ENCODE measurements at places on chromosomes 6 and 20. TPM values are rescaled to one million over a fixed set of nuclear protein-coding genes. Genes with fewer than 3 reads are reported as not detected.

DNA sequence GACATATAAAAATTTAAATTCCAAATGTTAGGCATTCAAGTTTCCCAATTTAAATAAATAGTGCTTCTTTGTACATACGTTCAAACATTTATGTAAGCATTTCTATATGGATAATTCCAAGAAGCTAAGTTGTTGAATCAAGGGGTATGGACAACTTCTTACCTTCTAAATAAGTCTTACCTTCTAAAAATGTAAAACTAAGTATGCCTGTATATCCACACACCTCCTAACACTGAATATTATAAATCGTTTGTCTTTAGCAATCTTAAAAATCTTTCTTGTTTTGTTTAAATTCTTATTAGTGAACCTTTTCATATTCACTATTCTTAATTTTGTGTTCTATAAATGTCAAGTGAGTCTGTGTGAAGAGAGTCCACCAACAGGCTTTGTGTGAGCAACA lies 2.5 kb upstream of the ZSCAN16 start:
- DNase-seq = no peak

DNA sequence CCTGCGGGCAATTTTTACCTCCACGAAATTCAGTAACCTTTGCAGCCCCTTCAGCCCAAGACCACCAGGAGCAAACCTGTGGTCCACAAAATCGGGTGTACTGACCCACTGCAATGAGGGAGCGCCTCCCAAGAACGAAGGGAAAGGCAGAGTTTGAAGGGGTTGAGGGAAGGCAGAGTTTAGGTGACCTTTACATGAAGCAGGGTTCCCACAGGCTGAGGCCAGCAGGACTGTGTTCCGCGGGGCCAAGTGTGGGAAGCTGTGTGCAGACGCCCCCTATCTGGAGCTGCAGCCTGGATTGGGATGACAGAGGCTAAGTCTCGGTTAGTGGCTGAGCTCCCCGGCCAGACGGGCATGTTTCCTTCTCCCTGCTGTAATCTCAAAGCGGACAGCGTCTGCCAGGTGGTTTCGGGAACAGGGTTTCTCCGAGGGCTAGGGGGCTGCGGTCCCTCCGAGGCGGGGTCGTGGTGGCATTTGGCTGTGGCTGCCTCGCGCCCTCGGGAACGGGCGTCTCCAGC lies 826 bp upstream of the PYGB start:
- no peak for DNase-seq

Gene OR2J3
- not detected for polyA plus RNA-seq

GRCh38 chr6:38221251-38221650 lies 401.7 kb downstream of the ZFAND3 start:
- no peak for DNase-seq

DNA sequence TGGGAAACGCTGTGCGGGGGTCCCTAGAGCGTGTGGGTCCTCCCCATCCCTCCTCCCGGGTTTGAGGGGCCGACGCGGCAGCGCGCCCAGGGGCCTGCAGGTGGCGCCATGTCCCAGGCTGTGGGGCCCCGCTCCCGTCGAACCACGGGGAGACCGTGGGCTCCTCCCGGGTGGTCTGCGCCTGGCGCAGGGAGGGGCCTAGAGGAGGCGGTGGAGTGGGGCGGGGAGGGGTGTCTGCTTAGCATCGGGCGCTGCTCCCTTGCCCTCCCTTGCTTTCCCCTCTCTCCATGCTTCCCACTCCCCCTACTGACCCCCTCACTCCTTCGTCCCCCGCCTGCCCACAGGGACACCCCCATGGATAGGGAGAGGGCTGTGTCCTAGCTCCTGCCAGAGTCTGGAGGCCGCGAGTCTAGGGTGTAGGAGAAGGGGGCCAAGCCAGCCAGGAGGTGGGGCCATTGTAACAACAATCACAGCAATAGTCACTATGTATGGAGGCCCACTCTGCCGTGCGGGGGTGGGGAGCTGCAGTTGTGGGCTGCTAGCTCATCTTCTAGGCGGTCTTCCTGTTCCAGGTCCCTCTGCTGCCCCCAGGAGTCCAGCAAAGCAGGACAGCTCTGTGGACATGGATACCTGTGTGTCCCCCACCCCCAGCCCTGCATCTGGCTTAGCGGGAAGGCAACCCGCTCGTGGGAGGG lies 51.7 kb downstream of the CHMP4B start:
- DNase-seq = peak; percentile 41

- DNase-seq = no peak
Measured at GRCh38 chr20:56383334-56383733, 8.7 kb downstream of the AURKA start.

DNA sequence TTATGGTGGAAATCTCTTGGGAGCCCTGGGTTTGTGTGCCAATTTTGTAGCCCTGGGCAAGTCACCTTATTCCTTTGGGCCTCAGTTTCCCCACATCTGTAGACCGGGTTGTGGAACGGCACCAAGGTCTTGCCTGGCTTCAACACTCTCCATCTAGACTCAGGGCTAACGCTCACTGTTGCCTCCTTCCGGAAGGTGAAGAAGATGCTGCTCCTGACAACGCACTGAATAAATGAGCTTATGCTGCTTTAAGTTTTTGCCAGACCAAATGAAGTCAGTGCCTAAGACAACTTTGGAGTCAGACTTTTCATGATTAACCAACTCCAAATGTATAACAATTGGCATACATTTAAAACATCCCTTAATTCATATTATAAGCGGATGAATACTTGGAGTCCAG lies 53.1 kb downstream of the PSMG4 start:
- no peak for DNase-seq

DNA sequence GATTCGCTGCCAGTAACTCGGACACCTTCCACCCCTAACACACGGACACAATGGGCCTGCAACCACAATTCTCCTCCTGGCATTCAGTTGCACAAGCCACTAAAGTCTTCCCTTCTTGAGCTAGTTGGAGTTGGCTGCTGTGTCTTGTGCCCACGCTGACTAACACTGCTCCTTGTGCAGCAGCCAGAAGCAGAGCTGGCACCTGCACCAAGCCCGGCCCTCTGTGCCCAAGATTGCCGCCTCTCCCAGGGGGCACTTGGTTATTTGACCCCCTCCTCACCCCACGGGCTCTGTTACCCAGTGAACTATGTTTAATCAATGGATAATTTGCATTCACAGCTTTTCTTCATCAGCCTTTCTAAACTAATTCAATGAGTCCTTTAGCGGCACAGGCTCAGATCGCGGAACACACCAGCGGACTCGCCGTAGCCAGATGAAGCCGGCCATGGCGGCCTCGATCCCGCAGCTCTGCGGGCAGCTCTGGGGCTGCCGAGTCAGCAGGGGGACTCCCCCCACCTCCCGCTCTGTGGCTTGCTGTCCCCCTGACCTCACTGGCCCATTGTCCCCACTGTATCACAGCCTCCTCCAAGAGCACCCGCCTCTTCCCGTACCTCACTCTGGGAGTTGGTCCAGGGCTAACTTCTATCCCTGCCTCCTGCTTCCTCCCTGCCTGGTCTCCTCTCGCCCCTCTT lies 94.8 kb upstream of the AFDN start:
- no peak for DNase-seq

DNA sequence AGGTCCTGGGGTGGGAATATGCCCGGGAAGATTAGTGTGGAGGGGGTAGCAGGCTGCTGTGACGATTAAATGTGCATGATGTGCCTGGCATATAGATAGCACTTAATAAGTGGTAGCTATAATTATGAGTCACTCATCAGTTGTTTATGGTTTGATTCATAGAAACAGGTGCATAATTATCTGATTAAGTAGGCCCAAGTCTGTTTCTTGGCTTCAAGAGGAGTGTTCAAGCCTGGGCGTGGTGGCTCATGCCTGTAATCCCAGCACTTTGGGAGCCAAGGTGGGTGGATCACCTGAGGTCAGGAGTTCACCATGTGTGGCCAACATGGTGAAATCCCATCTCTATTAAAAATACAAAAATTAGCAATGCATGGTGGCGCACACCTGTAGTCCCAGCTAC lies 74.9 kb downstream of the QRSL1 start:
- no peak for DNase-seq

Gene GDAP1L1
- not detected for polyA plus RNA-seq

DNA sequence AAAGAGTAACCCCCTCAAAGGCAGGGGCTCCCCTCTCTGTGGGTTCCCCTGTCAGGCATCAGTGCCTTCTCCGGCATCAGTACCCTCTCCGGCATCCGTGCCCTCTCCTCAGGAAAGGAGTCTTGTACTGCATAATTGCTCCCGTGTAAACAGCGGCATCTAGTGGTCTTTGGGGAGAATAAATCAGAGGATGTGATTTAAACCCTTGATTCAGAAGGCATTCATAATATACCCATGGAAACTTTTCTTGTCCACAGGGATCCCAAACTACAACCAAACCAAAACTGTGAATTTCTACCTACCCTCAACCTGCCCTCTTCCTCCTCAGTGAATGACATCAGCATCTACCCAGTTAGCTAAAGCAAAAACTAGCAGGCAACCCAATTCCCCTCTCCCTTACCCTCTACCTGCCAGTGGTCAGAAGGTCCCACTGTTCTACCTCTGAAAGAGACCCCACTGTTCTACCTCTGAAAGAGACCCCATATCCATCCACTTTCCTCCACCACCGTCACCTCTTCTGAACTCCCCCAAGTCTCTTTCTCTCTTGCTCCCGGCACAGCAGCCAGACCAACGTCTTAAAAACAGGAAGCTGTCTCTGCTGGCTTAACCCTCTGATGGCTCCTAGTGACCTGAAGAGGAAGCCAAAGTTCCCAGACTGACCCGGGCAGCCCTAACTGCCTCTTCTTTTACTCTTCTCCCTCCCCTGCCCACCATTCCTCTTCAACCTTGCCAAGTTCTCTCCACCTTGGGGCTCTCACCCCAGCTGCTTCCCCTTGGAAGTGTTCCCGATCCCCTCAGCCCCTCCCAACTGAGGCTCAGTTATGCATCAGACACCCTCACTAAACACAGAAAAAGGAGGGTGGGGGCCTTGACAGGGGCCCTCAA lies 27.2 kb downstream of the UBE2V1 start:
- DNase-seq = peak; percentile 27

DNA sequence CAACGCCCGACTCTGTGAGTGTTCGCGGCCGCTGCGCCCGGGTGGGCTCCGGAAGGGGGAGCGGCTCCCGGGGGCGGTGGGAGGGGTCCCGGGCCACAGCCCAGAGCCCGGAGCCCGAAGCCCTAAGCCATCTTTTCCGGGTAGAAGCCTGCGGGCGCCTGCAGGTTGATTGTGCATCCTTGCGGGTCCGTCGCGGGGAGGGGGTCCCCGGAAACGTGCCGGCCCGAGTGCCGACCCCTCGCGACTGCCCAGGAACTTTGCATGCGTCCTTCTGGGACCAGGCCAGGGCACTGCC lies 413 bp downstream of the PTPRA start:
- DNase-seq = no peak

Gene SLC17A1
- not detected for polyA plus RNA-seq

DNA sequence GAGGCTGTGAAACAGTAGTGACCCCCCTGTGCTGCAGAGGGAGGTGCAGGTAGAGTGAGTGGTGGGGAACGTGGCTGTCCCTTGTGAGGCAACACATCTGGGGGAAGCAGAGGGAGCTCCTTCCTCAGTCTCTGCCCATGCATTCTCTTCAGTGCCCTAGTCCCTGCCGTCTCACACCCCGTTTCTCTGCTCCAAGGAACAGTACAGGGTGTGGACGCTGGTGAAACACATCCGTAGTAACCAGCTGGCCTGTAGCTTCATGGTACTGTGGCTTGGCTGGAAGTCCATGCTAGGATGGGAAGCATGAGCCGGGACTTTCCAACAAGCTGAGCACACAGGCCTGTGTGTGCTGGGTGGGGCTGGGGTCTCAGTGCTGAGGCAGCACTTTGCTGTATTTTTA lies 25.4 kb upstream of the CST3 start:
- DNase-seq = no peak

Gene MOG
- polyA plus RNA-seq = not detected

DNA sequence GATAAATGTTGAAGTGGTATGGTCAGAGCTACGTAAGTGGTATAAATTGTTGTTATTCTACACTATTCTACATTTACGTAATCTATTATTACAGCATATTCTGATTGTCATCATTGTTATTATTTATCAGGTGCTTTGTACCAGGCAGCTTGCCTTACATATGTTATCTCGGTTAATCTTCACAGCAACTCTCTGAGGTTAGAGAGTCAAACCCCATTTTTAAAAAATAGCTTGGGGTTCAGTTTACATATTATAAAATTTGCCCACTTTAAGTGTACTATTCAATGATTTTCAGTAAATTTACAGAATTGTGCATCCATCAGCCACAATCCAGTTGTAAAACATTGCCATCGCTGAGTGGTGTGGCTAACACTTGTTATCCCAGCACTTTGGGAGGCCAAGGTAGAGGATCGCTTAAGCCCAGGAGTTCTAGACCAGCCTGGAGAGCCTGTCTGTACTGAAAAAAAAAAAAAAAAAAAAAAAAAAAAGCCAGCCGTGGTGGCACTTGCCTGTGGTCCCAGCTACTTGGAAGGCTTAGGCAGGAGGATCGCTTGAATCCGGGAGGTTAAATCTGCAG lies 35.5 kb downstream of the PPP1R16B start:
- DNase-seq = no peak

DNA sequence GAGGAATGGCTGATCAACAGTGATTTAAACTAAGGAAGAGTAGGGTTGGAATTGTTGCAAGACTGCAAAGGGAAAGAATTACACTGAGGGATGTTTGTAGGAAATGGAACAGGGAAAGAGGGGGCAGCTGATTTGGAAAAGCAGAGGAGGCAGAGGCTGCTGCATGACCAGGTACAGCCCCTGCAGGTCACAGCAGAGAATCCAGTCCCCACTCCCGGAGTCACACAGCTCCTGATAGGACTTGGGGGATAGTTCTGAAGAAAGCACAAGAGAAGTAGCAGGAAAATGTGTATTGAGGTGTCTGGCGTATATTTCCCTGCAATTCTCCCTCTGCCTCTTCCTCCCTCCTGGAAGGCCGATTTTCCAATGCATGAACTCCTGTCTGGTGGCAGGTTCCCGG lies 92.5 kb upstream of the PDE10A start:
- DNase-seq = no peak

DNA sequence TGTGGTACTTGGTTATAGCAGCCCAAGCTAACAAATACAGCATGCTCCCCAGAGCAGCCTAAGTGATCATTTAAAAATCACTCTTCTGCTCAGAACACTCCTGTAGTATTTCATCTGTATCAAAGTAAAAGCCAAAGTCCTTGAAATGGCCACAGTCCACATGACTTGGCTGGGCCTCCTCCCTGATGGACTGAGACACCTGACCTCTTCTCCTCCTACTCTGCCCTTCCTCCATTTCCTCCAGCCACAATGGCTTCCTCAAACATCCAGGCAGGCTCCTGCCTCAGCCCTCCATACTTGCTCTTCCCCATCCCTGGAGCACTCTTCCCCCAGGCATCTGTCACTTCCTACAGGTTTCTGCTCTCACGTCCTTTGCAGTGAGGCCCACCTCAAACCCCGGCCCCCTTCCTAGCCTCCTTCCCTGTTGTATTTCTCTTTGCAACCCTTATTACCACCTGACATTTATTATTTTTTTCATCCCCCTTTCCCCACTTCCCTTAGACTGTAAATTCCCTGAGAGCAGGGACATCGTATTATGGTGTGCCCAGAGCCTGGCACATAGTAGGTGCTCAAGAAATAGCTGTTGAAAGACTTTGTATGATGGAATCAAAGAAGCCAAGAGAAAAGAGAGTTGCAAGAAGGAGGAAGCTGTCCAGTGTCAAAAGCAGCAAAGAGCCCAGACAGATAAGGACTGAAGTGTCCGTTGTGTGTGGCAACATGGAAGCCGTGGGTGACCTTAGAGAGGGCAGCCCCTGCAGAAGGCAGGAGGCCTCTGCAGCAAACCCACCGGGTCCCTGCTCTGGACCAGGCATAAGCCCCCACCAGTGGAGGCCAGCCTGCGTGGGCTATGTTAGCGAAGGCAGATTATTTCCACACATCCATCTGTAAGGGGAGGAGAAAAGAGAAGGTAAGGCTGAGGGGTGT lies 87.5 kb downstream of the TRERF1 start:
- no peak for DNase-seq

- DNase-seq = no peak
Measured at GRCh38 chr20:36349384-36350170, 43.4 kb downstream of the DLGAP4 start.

Gene TBX18
- polyA plus RNA-seq = 0.69 TPM

All from AG04450 (cell line).